ENCODE measurements at places on chromosomes 1 and 21.

- no peak for DNase-seq
These were observed 1999.4 kb downstream of the MRPL39 start for GRCh38 chr21:23607782-23608431.

GRCh38 chr1:232737917-232738316 is 67.3 kb upstream of the MAP10 start:
- DNase-seq: no peak

GRCh38 chr1:111442457-111442856 is 6.6 kb downstream of the WDR77 start:
- DNase-seq: no peak

GRCh38 chr1:221344693-221345092 is 397.2 kb downstream of the DUSP10 start:
- DNase-seq: no peak

DNA sequence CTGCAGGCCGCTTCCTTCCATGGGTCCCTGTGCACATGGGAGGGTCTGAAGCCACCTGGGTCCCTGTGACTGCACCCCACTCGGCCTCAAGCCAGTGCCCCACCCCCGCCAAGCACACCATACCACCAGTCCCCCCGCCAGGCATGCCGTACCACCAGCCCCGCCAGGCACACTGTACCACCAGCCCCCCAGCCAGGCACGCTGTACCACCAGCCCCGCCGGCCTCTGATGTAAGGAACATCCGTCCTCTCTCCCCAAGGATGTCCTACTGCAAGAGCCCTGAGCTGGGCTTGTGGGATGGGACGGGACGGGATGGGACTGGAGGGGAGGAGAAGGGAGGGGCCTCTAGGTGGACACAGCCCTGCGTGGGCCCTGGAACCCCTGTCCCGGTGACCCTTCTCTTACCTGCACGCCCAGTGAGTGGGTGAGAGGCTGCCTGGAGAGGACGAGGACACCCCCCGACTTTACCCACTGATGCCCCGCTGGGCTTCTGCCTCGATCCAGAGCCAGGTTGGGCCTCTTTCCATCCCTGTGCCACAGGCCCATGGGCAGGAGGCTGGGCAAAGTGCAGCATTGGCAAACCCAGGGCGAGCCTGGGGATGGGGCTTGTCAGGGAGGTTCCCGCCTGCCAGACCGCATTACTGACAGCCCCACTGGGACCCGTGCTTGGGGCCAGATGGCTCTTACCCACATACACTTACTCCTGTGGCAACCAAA is 40.8 kb upstream of the COL6A1 start:
- DNase-seq: no peak

- no peak for DNase-seq
These were observed 24.3 kb upstream of the NBL1 start for GRCh38 chr1:19619697-19620384.

DNA sequence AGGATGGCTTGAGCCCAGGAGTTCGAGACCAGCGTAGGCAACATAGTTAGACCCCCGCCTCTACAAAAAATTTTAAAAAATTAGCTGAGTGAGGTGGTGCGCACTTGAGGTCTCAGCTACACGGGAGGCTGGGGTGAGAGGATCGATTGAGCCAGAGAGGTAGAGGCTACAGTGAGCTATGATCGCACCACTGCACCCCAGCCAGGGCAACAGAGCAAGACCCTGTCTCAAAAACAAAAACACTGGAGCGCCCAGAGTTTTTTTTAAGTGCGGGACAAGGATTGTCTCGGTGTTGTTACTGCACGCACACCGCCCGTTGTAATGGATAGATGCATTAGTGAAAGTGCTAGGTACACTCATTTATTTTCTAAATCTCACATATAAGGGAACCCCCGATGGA is 37.1 kb downstream of the PIK3CD start:
- DNase-seq: no peak

GRCh38 chr1:173852105-173852504 is 15.7 kb downstream of the GAS5 start:
- DNase-seq: no peak
